Central memory CD4-positive, alpha-beta T cell (primary cell): ENCODE measurements at places on chromosomes 4 and X.

DNA sequence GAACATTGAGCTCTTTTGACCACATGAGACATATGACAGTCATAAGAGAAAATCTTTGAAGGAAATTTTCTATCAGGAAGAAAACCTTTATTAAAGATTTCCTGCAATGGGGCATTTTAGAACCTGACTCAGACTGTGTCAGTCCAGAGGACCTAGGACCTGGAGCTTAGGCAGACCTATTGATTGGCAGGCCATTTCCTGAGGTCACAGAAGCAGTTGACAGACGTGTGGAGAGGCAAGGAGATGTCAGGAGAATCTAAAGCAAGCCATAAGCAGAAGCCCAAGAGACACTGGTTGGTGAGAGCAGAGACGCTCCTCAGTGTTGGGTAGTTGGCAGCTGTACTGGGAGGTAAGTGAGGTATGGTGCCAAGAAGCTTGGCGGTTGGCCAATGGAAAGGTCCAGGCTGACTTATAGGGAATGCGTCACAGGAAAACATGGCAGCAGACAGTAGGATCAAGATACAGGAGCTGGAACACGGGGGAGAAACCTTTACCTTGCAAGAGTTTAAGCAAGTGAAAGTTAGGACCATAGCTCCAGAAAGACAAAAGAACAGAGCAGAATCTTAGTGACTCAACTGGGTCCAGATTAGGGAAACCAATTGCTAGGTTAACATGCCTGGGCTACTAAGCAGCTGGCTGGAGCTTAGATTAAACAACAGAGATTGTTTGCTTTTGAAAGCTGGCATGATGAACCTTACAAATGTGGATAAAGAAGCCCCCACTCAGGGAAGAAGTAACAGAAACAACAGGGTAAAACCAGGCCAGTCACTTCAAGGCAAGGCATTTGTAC lies 18.6 kb downstream of the PALLD start:
- no peak for DNase-seq

GRCh38 chrX:22882543-22882942 lies 117.2 kb upstream of the DDX53 start:
- DNase-seq, result no peak

DNA sequence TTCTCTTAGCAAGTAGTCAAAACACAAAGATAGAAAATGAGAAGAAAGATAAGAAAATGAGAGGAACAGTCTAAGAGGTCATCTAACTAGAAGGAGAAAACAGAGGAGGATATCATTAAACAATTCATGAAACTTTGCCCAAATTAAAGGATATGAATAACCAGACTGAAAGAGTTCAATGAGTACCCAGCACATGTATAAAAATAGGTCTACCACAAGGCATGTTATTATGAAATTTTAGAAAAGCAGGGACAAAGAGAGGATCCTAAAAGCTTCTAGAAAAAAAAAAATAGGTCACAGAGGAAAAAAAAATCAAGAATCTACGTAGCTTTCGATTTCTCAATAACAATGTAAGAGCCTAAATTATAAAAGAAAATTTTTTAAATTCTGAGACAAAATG lies 118.5 kb downstream of the WDFY3 start:
- DNase-seq, result no peak

DNA sequence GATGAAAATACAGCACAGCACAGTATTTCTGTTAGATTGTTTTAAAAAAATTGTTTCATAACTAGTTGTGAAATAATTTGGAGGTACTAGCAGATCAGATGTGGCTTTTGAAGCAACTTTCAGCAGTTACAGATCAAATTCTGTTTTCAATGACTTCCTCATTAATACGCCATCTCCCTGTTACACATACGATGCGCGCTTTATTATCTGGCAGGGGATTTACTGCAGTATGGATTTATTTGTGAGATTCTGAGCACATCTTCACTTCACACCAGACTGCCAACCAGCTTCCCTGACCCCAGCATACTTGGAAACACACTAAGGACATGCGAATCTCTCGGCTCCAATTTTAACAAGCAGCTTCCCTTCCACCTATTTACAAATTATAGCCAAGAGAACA lies 235.5 kb upstream of the DIAPH2 start:
- DNase-seq, result no peak

- no peak for DNase-seq
Observed at GRCh38 chr4:140595065-140595464, 26.3 kb upstream of the UCP1 start.

GRCh38 chrX:87327267-87327666 lies 190.3 kb upstream of the KLHL4 start:
- DNase-seq, result no peak

- no peak for DNase-seq
Observed at GRCh38 chrX:109622270-109622669, 2.7 kb downstream of the KCNE5 start.

DNA sequence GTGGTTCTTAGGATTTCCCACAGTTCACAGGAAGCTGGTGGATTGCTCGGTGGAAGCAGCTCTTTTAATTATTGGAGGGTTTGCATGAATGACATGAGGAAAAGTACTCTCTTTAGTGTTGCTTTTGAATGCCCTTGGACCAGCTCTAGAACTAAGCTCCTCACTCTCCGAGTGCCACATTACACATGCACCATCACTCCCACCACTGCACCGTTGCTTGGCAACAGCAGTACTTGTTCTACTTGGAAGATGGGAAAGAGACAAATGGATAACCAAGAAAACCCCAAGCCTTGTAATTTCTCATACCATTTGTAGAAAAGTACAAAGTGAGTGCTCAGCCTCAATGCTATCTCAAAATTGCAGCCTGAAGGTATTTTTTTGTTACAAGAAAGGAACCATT lies 620.2 kb upstream of the BOD1L1 start:
- no peak for DNase-seq

GRCh38 chr4:10527438-10527837 lies 70.2 kb upstream of the ZNF518B start:
- no peak for DNase-seq

GRCh38 chrX:36436361-36436760 lies 516.8 kb downstream of the CFAP47 start:
- DNase-seq, result no peak

DNA sequence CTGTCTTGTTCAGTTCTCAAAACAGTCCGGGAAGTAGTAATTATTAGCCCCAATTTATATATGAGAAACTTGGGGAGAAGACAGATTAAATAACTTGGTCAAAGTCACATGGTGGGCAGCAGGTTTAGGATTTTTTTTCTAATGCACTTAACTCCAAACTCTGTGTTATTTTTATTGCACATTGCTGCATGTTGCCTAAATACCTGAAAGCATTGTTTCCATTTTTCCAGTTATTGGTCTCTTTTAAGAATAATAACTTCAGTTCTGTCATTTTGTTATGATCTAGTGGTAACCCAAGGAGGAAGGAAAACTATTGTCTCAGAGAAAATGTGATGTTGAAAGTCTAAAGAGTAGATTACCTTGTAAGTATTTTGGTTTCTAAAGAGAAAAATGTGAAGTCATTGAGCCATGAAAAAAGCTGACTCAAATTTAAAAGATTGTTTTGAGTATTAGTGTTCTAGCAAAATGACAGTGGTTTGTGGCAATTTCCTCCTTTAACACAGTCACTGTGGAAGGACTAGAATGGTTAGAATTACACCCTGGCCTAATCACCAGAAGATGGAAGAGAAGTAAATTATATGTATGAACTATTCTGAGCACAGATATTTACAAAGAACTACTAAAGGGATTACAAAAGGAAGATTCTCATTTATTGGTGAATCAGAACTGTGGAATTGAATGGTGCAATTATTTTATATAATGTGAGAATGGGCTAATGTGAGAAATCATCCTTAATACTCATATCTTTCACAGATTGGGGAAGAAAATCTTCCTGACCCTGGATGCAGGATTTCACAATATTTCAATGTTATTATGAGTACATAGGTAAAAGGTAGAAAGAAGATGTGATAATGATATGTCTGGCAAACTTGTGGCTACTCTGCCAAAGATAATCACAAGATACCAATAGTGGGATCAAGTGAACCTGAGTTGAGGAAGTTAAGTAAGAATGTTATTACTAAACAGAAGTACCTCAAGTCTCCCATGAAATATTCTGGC lies 21.7 kb upstream of the CXCL8 start:
- no peak for DNase-seq

DNA sequence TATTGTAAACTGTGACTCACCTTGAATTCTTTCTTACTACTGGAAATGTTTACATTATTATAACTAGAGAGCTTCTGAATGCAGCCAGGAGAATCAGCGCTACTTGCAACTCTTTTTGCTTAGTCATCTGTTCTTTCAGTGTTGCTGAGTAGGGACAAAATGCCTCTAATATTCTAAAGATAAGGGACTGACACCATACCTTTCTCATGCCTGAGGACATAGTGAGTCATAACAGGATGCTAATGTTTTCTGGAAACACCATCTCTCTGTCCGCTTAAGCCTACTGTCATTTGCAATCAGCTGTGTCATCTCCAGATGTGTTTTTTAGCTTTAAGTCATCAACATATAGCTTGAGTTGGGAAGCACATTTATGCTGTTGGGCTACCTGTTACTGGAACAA lies 108.3 kb downstream of the QRFPR start:
- DNase-seq, result no peak

GRCh38 chr4:4914965-4915845 lies 55.7 kb downstream of the MSX1 start:
- DNase-seq, result no peak

DNA sequence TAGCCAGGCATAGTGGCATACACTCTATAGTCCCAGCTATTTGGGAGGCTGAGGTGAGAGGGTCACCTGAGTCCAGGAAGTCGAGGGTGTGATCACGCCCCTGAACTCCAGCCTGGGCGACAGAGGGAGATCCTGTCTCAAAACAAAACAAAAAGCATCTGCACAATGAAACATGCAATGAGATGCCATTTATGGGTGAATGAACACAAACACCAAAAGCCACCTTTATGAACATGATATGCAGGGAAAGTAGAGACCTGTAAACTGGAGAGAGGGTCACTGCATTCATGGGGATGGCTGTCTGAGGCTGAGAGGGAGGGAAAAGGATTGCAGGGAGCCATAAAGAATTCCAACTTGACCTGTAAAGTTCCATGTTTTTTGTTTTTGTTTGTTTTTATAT lies 70.7 kb downstream of the EVC start:
- no peak for DNase-seq

DNA sequence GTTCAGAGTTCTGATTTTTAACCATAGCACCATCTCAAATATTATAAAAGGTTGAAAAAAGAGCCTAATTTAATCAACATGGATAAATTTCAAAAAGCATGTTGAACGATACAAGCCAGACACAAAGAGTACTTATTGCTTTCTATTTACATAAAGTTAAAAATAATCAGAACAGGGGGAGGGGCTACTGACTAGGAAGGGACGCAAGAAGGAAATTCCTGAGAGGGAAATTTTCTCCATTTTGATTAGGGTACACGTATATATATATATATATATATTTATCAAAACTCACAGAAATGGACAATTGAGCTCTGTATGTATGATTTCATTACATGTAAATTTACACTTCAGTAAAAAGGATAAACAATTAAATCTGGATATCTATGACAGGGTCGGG lies 482 bp upstream of the MBTPS2 start:
- DNase-seq, result no peak

- DNase-seq, result no peak
Observed at GRCh38 chr4:153901220-153901619, 112.3 kb upstream of the SFRP2 start.
